Right atrium auricular region (tissue), 2 donors: ENCODE measurements at places on chromosomes 11 and 22. TPM values are rescaled to one million over a fixed set of nuclear protein-coding genes. Genes with fewer than 3 reads are reported as not detected.
A peak's percentile ranks its signal among the peaks of the same experiment; 100 is the strongest.

CALCA gene
- total RNA-seq, result not detected

GRIA4 gene
- not detected for total RNA-seq

OR5D18 gene
- not detected for total RNA-seq

ASPHD2 gene
- total RNA-seq, result 0.71 TPM

SYT9 gene
- 0.74 TPM for total RNA-seq

KLHL35 gene
- total RNA-seq, result 1.4 TPM

LMO1 gene
- not detected for total RNA-seq

SLC25A1 gene
- total RNA-seq, result 12.7 TPM

TEX12 gene
- not detected for total RNA-seq

GRCh38 chr22:21941921-21942320, 10.7 kb downstream of the PPM1F start:
- H3K4me1 ChIP-seq, result no peaks in the 10 kb centered on the region
- H3K36me3 ChIP-seq, result peaks cover 26% of the 10 kb centered on the region
- DNase-seq, result no peak

GRCh38 chr11:65867284-65868071, 5.1 kb downstream of the EFEMP2 start:
- DNase-seq, result no peak
- no peak overlapping the region for H3K4me3 ChIP-seq
- H3K27me3 ChIP-seq, result no peaks in the 10 kb centered on the region
- H3K4me1 ChIP-seq, result peaks cover 36% of the 10 kb centered on the region
- H3K36me3 ChIP-seq, result peaks cover 67% of the 10 kb centered on the region
- no peak overlapping the region for H3K27ac ChIP-seq

- H3K36me3 ChIP-seq, result peaks cover 22% of the 10 kb centered on the region
- H3K27ac ChIP-seq, result peak overlapping the region; percentile 100
These were observed 1.2 kb downstream of the TOB2 start for GRCh38 chr22:41445129-41446056.

DNA sequence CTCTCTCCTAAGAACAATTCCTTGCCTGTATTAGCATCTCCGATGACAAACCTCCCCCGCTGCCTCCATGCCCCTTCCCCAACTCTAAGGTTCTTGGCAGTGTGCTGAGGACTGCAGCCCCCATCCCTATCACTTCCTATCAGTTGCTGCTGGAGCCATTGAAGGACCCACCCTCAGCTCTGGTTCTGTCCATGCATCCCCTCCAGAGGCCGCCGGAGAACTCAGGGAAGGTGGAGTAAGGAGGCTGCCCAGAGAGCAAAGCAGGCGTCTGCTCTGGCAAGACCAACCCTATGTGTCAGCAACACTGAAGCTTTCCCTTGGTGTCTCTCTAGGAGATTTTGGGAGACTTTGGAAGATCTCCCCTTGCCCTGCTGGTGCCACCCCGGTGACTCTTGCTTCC, 1139.5 kb downstream of the TBC1D22A start:
- H3K27me3 ChIP-seq, result no peaks in the 10 kb centered on the region
- no peaks in the 10 kb centered on the region for H3K4me1 ChIP-seq
- peak; percentile 16 for DNase-seq
- no peak overlapping the region for H3K4me3 ChIP-seq
- no peak overlapping the region for H3K27ac ChIP-seq
- no peaks in the 10 kb centered on the region for H3K36me3 ChIP-seq

DNA sequence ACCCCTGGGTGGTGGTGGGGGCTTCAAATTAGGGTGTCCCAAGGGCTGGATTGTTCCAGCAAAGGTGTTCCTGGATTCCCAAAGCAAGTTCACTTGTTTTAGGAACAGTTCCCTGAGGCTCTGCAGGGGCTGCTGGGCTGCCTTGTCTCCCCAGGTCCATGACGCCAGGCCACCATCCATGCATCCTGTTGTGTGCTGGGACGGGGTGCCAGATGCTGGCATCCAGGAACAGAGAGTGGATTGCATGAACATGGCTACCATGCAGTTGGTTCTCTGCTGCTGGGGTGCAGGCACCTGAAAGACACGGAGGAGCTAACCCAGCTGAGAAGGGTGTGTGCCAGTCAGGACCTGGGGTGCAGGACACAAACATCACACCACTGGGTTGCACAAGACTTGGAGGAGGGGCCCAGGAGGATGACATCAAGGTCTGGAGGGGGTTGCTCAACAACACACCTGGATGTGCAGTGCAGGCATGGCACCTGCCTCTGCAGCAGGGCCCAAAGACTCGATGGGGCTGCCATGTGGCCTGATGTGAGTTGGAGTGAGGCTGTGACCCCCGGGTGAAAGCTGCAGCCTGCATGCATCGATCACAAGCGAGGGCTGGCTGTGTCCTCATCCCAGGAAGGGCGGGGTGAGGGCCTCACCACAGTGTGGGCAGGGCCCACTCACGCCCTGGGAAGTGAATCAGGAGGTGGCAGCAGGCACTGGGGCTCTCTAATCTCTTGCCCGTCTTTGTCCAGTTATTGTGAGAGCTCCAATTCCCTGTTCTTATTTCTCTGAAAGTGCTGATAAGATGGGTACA, 74.0 kb upstream of the CLDN5 start:
- H3K4me1 ChIP-seq, result peaks cover 9% of the 10 kb centered on the region
- no peaks in the 10 kb centered on the region for H3K27me3 ChIP-seq
- no peak overlapping the region for H3K4me3 ChIP-seq
- H3K36me3 ChIP-seq, result no peaks in the 10 kb centered on the region
- no peak overlapping the region for H3K27ac ChIP-seq

GRCh38 chr11:61871158-61871597, 20.2 kb downstream of the FADS3 start:
- peak overlapping the region; percentile 58 for H3K27ac ChIP-seq
- H3K4me3 ChIP-seq, result no peak overlapping the region
- no peaks in the 10 kb centered on the region for H3K27me3 ChIP-seq
- DNase-seq, result peak; percentile 83
- no peaks in the 10 kb centered on the region for H3K4me1 ChIP-seq
